Upper lobe of left lung (tissue), 6 donors: ENCODE measurements at places on chromosomes 16 and 17. TPM values are rescaled to one million over a fixed set of nuclear protein-coding genes. Genes with fewer than 3 reads are reported as not detected.

- DNase-seq: peak; percentile 60
Measured at GRCh38 chr17:74742153-74742515, 5.1 kb downstream of the RAB37 start.

The SLC5A11 gene
- not detected for total RNA-seq

GRCh38 chr16:19746561-19746960 is 28.5 kb downstream of the IQCK start:
- no peak for DNase-seq

DNA sequence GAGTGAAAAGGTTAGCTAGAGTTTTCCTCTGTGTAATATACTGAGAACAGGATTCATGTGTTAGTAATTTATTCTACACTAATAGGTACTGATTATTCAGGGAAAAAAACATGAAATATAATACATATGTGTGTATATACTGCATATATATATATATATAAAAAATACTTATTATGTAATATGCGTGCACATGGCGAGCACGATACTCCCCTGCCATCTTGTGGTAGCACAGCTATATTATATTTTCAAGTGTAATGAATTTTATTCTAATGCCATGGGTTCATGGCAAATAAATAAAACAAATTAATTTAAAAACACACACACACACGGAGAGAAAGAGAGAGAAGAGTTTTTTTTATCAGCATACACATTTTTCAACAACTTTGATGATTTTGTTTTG is 460.6 kb downstream of the KCNJ2 start:
- no peak for DNase-seq

The RAI1 gene
- 38.3 TPM for total RNA-seq

GRCh38 chr16:70702624-70703023 is 16.8 kb upstream of the MTSS2 start:
- DNase-seq: no peak

The TPPP3 gene
- 167 TPM for total RNA-seq

- DNase-seq: peak; percentile 80
Measured at GRCh38 chr17:77372444-77373298, 231.9 kb downstream of the SEC14L1 start.

- DNase-seq: peak; percentile 77
Measured at GRCh38 chr17:18120461-18121017, 12.0 kb downstream of the MYO15A start.

DNA sequence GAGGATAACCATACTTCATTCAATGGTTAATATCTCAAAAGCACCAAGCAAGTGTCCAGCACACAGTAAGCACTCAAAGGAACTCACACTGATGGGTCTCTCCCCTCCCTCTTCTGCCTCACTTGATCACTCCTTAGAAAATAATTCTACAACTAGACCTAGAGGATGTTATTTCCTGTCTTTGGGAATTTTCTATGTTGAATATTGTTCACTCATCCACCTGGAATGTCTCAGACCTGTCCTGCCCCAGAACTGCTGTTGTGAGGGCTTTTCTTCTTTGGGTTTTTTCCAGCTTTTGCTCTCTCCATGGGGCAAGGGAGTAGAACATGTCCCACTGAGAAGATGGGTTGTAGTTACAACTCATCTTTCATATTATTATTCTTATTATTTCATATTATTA is 25.3 kb downstream of the NXPH3 start:
- DNase-seq: no peak

DNA sequence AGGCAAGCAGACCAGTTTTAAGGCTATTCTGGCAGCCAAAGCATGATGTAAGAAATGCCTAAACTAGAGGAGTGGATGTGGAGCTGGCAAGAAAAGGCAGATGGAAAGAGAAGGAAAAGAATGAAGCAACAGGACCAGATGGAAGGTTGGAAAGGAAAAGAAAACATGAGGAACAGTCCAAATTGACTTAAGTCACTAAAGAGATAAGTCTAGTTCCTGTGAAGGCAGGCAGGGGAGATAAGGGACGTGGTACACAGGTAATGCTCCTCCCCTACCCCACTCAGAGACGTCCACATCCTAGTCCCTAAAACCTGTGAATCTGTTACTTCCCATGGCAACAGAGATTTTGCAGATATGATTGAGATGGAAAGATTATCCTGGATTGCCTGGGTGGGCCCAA is 43.5 kb downstream of the TEX2 start:
- no peak for DNase-seq

GRCh38 chr17:58329810-58330537 is 1.4 kb upstream of the TSPOAP1 start:
- DNase-seq: no peak

DNA sequence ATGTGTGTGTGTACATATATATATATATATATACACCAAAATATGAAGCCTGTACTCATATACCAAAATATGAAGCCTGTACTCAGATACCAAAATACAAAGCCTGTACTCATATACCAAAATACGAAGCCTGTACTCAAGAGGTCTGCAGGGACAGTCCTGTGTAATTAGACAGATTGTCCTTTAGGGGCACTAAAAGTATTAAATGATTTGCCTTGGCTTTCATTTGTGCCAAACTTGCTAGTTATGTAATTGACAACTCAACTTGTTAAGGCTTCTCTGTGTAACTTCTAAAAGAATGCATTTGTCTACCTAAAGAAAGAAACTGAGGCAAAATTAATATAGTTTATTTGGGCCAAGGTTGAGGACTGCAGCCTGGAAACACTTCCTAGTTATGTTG is 30.8 kb upstream of the DHX40 start:
- DNase-seq: no peak

- no peak for DNase-seq
Measured at GRCh38 chr16:63596716-63597115, 1525.1 kb downstream of the CDH11 start.

GRCh38 chr16:86120201-86121192 is 221.5 kb downstream of the IRF8 start:
- DNase-seq: no peak

The PLLP gene
- 123 TPM for total RNA-seq

- peak; percentile 85 for DNase-seq
Measured at GRCh38 chr17:44830359-44831288, 537 bp upstream of the GJC1 start.
